ENCODE measurements at places on chromosomes 4 and X.

DNA sequence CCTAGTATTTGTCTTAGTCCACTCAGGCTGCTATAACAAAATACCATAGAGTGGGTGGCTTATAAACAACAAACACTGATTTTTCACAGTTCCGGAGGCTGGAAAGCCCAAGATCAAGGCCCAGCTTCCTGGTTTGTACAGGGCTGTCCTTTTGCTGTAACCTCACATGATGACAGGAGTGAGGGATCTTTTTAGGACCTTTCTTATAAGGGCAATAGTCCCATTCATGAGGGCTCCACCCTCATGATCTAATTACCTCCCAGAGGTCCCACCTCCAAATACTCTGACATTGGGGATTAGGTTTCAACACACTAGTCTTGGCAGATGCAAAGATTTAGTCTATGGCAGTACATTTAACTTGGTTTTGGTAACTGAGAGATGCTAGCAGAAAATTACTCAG lies 20.9 kb downstream of the GPAT3 start:
- no peak for DNase-seq

GRCh38 chr4:109588176-109588575 lies 28.1 kb downstream of the MCUB start:
- DNase-seq: no peak

DNA sequence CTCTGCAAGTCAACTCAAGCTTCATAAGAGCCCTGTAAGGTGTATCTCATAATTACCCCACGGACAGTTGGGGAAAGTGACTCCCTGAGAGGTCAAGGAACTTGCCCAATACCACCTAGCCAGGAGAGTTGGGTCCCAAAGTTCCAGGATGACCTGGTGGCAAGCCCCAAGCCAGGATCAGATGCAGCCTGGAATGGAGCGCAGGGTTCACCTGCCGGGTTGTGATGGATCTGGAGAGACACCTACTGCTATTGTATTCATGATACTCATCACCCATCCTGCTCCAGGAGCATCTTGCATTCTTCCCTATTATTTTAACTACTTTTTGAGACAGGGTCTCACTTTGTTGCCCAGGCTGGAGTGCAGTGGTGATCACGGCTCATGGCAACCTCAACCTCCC lies 36.1 kb downstream of the ZBTB49 start:
- DNase-seq: no peak

GRCh38 chr4:87717276-87718031 lies 67.4 kb downstream of the DMP1 start:
- DNase-seq: no peak

DNA sequence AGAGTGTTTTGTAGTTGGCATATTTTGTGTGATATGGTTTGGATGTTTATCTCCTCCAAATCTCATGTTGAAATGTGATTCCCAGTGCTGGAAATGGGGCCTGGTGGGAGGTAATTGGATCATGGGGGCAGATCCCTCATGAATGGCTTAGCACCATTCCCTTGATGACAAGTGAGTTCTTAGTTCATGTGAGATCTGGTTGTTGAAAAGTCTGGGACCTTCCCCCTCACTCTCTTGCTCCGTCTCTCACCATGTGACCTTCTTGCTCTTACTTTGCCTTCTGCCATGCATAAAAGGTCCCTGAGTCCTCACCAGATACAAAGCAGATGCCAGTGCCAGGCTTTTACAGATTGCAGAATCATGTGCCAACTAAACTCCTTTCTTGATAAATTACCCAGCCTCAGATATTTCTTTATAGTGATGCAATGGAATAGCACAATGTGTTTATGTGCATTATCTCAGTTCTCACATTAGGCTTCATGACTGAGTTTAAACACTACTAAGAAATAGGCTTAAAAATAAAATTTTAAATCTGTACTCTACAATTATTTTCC lies 1348.8 kb downstream of the STIM2 start:
- no peak for DNase-seq

DNA sequence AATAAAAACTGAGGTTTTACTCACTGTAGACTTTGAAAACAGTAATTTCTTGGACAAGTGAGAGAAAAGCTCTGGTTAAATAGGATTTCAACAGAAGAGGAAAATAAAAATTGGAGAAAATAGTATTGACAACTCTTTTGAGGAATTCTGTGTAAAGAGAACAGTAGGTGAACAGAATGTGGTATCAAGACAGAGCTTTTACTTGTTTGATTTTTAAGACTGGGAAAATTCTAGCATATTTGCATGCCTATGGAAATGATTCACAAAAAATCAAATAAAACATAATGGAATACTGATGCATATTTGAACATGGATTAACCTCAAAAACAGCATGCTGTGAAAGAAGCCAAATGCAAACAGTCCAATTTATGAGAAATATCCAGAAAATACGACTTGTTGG lies 504.6 kb downstream of the KCTD8 start:
- no peak for DNase-seq

DNA sequence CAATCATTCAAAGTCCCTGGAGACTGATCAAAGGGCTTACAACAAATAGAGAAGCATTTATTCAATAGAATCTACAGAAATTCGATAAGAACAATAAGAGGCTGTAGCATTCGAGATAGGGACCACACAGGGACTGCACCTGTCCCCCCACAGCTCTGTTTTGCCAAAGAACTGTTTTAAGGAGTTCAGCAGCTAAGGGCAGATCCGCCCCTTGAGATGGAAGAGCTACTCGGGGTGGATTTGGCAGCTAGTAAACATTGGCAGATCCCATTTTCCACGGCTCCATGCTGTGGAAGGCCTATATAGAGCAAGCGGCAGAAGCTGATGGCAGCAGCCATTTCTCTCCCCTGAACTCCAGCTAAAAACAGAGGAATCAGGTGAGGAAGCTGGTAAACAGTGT lies 75.7 kb downstream of the GPR82 start:
- DNase-seq: no peak

- DNase-seq: no peak
Observed at GRCh38 chr4:1852904-1853623, 2.9 kb downstream of the LETM1 start.

DNA sequence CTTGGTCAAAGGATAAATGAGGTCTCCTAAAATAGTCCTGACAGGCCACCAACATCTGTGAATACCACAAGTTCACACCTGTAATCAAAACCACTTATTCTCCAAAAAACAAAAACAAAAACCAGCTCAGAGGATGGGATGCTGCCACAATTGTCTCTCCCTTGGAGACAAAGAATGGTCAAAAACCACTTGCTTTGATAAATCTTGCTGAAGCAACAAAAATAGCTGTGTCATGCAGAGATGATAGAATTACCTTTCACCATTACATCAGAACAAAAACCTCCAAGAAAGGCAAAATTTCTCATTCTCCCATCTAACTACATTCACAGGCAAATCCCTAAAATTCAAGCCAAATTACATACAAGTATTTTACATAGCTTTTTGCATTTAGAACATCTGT lies 180.4 kb downstream of the MAML3 start:
- no peak for DNase-seq

GRCh38 chr4:8329560-8329858 lies 60.0 kb downstream of the HTRA3 start:
- DNase-seq: no peak

GRCh38 chrX:149207518-149207917 lies 297.6 kb downstream of the IDS start:
- no peak for DNase-seq

DNA sequence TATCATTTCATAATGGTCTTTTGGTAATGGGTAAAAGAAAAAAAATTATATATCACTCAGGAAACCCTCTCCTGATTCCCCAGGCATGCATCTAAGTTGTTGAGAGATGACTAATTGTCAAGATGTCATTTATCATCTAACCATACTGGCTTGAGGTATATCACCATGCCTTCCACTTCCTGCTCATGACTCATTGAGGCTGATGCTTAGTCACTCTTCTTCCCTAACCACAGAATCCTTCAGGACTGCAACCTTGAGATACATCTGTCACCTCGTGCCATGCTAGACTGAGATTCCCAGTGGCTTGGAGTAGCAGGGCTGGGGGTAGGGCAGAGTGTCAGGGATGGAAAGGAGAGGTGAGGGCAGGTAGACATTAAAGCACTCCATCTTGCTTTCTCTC lies 782.5 kb upstream of the INTU start:
- DNase-seq: no peak

GRCh38 chr4:110119880-110120279 lies 78.5 kb downstream of the ELOVL6 start:
- DNase-seq: no peak

DNA sequence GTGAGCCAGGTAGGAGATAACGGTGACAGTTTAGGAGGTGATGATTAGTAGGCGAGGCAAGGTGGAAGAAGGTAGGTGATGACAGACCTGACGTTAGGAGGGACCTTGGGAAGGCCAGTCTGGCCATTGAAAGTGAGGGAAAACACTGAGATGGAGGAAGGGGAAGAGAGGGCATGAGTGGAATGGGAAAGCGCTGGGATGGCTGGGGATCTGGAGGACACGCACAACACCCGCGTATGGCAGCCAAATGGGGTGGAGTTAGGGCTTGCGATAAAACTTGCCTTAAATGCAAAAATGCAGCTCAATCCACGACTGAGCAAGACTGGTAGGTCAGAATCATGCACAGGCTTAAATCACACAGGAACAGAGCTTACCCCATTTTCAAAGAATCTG lies 605 bp upstream of the CDKL2 start:
- DNase-seq: no peak

DNA sequence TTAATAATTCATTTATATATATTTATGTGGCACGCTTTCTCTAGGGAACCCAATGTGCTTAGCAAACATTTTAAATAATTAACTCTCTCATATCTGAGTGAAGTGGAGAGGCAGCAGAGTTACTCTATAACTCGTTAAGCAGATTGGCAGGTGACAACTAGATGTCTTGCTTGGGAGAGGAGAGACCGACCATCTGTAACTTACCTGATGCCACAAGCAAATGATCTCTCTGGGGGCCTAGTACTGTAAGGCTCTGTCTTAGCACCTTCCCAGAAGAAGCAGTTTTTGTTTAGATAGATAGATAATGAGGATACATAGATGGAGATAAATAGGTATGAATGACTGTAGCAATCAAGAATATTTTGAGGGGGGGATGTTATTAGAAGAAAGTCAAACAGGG lies 11.9 kb upstream of the SEL1L3 start:
- DNase-seq: no peak
